Foreskin melanocyte (primary cell): ENCODE measurements at places on chromosomes 5 and 9.

DNA sequence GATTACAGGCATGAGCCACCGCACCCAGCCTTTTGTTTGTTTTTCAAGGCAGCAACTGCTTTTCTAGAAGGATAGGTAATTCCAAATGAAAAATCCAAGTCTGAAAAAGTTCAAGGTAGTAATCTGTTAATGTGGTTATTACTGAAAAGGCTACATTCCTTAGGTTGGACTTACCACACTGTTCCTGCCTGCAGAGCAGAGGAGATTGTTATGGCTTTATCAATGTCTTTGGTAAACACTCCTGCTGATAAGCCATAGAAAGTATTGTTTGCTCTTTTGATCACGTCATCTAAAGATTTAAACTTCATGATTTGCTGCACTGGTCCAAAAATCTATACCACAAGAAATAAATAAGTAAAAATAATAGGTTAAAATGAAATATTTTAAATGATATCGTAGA lies 43.4 kb downstream of the ALDH1A1 start:
- no peak for DNase-seq

- DNase-seq: no peak
Observed at GRCh38 chr5:8135742-8136141, 266.8 kb downstream of the MTRR start.

DNA sequence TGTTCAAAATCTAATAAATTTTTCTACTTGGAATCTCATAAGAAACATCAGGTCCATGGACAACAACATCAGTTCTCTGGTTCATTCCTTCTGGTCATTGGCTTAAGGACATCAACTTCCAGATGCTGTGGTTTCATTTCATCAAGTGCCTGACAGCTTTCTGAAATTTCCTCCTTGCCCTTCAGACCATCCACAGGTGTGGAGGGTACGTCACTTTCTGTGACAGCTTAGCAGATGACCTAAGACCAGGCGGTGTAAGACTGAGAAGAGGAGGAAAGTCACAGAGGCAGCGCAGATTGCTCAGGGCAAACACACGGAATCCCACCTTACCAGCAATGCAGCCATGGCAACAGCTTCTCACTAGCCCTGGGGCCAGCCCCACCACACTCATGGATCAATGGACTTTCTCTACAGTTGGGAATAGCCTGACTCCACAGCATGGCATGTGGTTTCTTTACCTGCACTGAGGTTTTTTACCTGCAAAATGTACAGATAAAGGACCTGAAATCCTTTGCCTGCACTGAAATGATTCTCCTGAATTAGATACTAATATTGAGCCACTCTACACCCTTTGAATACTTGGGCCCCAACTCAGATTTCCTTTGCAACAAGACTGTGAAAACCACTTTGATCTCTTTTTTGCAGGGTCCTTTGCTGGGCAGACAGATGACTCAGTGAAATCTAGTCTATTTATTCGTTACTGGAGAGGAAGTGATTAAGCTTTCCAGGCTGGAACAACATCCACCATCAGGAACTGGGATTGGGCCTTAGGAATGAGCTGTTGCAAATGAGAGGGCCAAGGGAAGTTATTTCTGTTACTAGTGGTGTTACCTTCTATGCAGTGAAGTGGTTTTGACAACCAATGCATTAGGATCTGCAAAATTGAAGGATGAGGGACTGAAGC lies 26.9 kb downstream of the TICAM2 start:
- no peak for DNase-seq

DNA sequence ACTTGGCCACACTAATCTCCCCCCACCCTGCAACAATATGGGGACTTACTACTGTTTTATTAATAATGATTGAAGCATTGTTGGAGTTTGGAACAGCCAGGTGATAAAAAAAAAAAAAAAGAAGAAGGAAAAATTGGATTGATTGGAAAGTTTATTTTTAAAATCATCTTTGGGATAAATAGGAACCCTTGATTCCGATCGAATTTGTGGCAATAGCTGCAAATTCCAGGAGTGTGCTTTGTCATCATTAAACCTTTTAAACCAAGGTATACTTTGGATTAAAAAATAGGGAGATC lies 907 bp upstream of the NR2F1 start:
- DNase-seq: no peak

DNA sequence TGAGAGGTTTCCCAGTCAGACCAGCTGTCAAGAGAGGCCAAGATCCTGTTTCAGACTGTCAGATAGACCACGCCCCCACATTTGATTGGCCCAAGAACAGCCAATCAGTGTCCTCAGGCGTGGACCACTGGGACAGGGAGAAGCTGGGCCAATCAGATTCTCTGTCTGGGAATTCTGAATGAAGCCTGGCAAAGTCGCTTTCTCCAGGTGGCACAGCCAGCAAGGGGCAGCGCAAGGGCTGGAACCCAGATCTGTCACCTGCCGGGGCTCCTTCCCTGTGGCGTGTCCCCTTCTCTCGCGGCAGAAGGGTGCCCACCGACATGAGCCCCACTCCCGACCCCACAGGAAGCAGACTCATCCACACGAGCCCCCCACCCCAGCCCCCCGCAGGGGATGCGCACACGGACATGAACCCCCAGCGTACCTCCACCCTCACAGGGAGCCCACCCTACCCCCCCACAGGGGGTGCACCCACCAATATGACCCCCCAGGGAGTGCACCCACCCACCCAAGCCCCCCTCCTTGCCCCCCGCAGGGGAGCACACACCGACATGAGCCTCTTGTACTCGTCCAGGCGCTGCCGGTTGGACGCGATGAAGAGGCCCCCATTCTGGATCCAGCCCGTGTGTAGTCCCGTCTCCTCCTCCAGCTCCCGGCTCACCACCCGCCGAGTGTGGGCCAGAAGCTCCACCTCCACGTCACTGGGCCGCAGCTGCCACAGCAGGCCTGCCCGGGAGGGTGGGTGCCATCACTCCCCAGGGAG lies 6.1 kb downstream of the SARDH start:
- no peak for DNase-seq

DNA sequence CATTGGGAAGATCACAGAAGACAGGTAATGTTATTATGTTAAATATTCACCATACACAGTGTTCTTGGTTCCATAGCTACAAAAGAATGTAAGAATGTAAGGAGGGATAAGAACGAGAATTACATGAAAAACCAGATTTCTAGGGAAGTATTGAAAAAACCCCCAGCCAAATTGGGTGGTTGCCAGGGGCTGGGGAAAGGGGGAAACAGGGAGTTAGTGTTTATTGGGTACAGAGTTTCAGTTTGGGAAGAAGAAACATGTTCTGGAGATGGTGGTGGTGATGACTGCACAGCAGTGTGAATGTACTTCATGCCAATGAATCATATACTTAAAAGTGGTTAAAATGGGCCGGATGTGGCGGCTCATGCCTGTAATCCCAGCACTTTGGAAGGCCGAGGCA lies 40.3 kb downstream of the GLRX start:
- no peak for DNase-seq

DNA sequence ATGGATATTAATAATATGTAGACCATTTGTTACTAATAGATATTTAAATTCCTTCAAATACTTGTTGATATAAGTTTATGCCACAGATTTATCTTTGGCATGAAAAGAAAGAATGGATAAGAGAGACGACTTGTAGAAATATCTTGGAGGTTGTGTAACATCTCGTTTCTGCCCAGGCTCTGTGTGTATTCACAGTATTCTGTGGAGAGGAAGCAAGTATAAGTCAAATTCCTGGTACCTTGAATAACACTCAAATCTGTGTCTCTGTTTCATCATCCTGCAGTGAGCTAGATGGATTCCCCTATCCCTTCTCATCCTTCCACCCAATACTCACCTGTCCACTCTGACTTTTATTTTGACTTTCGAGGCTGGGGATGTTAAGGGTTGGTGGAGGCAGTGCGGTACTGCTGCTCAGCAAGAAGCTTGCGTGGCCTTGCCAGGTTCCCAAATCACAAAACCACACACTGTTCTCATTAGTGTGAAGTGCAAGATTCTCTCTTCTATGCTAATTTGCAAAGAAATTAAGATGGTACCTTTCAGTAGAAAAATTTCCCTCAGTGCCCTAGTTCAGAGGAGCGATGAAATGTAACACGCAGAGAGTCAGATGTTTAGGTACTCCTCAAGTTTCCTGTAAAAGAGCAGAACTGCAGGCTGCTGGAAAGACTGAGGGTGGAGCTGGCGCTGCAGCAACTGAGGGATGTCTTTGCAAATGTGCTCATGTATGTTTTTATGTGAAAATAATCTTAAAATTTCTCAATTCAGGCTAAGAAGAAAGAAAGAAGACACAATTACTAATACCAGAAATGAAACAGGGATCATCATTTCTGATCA lies 42.6 kb upstream of the ANKRD18A start:
- no peak for DNase-seq

DNA sequence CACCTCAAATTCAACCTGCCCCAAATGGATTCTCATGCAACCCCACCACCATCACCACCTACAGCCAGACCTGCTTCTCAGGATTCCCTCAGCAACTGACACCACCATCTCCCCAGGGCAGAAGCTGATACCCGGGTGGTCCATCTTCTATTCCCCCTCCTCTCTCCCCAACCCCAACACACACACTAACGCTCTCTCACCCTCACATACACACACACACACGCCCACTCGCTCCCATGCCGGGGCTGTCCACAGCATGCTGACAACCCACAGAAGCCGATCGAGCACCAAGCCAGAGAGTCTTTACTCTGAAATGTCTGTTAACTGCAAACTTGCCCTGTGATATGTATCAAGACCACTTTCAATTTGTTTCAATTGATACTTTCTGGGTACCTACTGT lies 28.4 kb downstream of the B4GALT1 start:
- no peak for DNase-seq

GRCh38 chr5:29935371-29935770 lies 1258.1 kb upstream of the CDH6 start:
- DNase-seq: no peak

- peak; percentile 81 for DNase-seq
Observed at GRCh38 chr9:129885670-129886106, 50.4 kb downstream of the USP20 start.

GRCh38 chr5:128228521-128228920 lies 145.0 kb downstream of the SLC12A2 start:
- DNase-seq: no peak

- DNase-seq: no peak
Observed at GRCh38 chr9:14314929-14315874, 1.3 kb upstream of the NFIB start.

DNA sequence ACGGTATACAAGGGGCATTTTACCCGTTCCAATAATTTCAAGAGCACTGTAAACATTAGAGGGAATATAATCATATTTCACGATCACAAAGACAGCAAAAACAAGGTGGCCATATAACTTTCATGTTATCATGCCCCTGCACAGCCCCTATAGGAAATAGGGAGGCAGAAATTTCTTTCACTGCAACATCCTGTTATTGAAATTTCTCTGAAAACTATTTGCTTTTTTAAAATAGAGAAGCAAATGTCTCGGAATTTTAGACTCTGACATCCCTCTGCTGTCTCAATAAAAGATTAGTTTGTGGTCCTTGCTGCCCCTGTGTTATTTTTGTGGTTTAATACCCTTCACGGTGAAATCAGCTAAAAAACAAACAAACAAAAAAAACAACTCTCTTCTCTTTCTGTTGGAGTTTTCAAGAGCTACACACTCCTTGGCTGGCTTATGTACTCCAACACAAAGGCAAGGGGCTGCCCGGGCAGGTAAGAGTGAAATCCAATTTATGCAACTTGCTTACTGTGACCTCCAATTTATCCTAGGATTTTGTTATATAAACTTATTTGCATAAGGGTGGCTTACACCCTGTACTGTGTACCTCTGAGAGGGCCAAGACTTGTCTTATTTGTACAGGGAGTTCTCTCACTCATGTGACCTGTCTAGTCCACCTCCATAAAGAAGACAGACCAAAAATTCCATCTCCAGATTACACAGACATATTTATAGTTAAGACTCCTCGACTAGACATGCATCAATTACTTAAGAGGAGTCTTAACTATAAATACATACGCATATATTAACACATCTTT lies 223.6 kb downstream of the MLLT3 start:
- no peak for DNase-seq

DNA sequence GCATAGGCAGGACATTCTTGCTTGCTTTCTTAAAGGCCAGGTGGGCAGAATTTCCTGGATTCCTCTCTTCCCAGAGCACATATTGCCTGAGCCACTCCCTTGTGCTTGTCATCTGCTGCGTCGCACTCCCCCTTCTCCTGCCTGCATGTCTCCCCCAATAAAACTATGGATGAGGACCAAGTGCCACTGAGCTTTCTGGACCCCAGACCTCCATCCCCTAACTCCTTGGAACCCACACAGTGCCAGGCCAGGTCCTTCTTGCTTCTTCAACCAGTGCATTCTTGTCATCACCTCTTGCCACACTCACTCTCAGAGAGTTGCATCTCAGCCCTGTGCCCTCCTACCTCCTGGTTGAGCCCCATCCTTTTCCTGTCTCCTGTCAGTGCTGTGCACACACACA lies 157.9 kb upstream of the PANK3 start:
- no peak for DNase-seq

- DNase-seq: no peak
Observed at GRCh38 chr5:68395302-68395701, 179.7 kb downstream of the PIK3R1 start.

DNA sequence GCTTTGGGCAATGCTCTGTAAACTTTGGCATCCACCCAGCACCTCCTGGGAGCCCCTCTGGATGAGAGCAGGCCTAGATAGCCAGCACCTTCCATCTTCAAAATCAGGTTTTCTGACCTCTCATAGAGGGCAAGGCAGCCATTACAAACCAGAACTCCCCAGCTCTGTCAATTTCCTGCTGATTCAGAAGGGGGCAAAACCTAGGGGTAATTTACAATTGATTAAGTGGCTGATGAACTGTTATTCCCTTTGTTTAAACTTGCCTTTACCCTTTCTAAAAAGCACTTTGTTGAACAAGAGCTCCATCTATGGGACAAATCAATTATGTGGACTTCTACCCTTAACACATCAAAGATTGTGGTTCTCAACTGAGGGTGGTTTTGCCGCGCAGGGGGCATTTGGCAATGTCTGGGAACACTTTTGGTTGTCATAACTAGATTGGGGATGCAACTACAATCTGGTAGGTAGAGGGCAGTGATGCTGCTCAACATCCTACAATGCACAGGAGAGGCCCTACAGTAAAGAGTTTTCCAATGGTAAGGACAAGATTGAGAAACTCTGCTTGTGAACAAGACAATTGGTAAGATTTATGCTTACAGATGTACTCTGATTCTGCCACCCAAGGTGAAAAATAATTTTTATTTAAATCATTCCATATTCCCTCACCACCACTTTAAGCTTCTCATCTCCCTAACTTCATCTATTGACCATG lies 184.1 kb downstream of the MARCHF11 start:
- peak; percentile 37 for DNase-seq

- no peak for DNase-seq
Observed at GRCh38 chr9:99592834-99593574, 228.7 kb upstream of the NR4A3 start.

DNA sequence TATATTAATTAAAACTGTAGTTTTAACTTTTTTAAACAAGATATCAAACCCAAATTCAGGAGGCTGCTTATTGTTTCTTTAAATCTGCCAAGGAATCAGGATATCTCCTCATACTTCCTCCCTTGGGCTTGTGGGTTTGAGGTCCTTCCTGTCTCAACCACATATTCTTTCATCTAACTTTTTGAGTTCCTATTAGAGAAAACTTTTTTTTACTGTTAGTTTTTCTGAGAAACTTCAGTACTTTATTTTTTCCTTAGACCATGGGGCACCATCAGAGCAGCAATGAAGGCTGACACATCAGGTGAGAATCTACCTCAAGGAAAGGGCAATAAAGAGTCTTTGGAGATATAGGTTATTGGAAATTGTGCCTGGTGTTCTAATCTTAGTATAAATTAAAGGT lies 56.7 kb downstream of the TSSK1B start:
- DNase-seq: no peak
